Osteoblast (primary cell): ENCODE measurements at places on chromosomes 13 and 19. TPM values are rescaled to one million over a fixed set of nuclear protein-coding genes. Genes with fewer than 3 reads are reported as not detected.

- no peaks in the 10 kb centered on the region for H3K27me3 ChIP-seq
- H3K27ac ChIP-seq, result no peak overlapping the region
- no peaks in the 10 kb centered on the region for H3K36me3 ChIP-seq
- no peak for DNase-seq
These were observed 81.2 kb downstream of the TBC1D4 start for GRCh38 chr13:75400775-75401174.

- no peaks in the 10 kb centered on the region for H3K27me3 ChIP-seq
- DNase-seq, result no peak
- H3K27ac ChIP-seq, result no peak overlapping the region
- H3K4me1 ChIP-seq, result no peaks in the 10 kb centered on the region
- no peak overlapping the region for H3K4me3 ChIP-seq
These were observed 4.2 kb upstream of the ADPRHL1 start for GRCh38 chr13:113457510-113457909.

DNA sequence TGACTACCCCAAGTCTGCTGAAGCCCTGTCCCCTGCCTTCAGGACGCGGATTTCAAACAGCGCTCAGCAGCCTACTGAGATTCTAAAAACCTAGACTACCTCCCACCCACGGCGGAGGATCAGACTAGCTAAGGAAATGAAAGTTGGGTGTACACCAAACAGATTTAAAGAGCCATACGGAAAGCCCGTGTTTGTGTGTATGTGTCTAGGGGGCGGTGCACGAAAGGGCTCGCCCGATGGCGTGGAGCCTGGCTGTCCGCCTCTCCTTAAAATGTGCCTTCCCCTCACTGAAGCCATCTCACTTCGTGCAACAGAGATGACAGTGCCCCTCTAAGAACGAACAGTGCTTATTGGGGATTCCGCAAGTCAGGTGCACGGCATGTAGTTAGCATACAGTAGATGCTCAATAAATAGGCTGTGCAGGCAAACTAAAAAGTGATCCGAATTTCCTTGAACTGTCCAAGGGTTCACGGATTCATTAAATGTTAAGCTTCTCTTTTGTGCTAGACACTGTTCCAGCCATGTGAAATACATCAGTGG, 639 bp downstream of the LENG1 start:
- H3K27me3 ChIP-seq, result peaks cover 4% of the 10 kb centered on the region
- H3K4me1 ChIP-seq, result peaks cover 33% of the 10 kb centered on the region
- H3K36me3 ChIP-seq, result peaks cover 42% of the 10 kb centered on the region
- peak overlapping the region; percentile 98 for H3K27ac ChIP-seq

DNA sequence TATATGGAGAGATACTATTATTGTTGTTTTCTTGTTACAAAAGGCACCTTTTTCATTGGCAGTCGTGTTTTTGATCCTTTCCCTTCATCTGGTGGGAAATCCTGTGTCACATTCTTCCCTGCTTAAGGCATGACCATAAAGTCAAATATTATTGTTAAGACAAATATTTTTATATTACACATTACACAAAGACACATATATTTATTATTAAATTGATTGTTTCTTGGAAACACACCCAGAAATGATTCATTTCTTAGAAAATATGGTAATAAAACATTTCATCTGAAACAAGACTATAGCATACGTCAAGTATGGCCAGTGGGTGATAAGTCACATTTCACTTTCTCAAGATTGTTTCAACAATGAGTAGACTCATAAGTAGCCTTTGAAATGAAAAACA, 77.3 kb downstream of the KCTD12 start:
- DNase-seq, result no peak
- no peaks in the 10 kb centered on the region for H3K36me3 ChIP-seq
- no peak overlapping the region for H3K27ac ChIP-seq
- H3K4me1 ChIP-seq, result peaks cover 5% of the 10 kb centered on the region

SMIM24 gene
- not detected in 2 replicates for total RNA-seq

PRR20A gene
- not detected in 2 replicates for total RNA-seq

PSPN gene
- 1.1 and 1.2 TPM in 2 replicates for total RNA-seq

OPA3 gene
- 7.1 and 7.6 TPM in 2 replicates for total RNA-seq

CEACAM1 gene
- not detected in 2 replicates for total RNA-seq

CELF5 gene
- total RNA-seq, result not detected in 2 replicates

IL4I1 gene
- 0.29 and 1.4 TPM in 2 replicates for total RNA-seq
